BE2C (cell line): ENCODE measurements at places on chromosomes 12 and 14.

DNA sequence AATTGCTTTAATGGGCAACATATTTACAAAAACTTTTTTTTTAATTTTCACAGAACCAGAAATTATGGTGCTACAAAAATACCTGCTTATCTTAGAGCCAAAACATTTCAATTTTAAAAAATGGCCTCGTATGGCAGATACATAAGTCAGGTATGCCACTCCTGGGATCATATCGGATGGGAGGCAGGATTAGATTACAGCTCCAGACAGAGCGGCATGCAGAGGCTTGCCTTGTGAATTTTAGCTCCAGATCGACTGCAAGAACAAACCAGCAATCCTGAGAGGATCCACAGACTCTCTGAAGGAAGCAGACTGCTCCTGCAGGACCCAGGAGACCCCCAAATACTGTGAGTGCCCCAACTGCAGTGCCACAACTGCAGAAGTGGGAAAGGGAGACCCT, 169.3 kb upstream of the AMIGO2 start:
- DNase-seq: no peak

DNA sequence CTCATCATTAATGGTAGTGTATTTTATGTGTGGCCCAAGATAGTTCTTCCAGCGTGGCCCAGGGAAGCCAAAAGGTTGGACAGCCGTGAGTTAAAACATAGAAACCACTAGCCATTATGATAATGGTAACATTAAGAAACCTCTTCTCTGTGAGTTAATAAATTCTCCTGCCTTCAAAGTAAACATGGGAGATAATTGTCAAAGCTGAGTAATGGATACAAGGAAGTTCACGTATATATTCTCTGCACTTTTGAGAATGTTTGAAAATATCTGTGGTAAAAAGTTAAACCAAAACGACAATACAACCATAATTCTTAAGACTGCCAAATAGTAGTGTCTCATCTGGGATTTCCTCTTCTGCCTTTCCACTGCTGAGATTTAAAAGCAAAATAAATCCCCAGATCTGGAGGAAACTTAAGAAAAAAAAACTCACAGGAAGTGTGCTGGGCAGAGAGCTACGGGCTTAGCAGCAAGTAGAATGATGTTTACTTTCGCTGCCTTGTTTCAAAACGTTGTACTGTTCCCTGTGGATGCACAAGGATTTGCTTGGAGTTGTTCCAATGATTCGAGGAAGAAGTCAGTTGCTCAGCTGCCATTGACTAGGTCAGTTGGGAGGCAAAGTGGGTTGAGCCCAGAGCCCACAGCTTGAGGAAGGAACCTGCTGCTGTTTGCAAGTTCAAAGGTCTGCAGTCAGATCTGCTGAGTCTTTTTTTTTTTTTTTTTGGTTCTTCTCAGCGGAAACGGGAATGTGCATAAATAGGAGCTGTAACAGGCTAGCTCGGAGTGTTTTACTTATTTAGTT, 1.7 kb downstream of the TPCN1 start:
- DNase-seq: no peak

GRCh38 chr12:10615532-10615931, 2.1 kb upstream of the MAGOHB start:
- DNase-seq: no peak

DNA sequence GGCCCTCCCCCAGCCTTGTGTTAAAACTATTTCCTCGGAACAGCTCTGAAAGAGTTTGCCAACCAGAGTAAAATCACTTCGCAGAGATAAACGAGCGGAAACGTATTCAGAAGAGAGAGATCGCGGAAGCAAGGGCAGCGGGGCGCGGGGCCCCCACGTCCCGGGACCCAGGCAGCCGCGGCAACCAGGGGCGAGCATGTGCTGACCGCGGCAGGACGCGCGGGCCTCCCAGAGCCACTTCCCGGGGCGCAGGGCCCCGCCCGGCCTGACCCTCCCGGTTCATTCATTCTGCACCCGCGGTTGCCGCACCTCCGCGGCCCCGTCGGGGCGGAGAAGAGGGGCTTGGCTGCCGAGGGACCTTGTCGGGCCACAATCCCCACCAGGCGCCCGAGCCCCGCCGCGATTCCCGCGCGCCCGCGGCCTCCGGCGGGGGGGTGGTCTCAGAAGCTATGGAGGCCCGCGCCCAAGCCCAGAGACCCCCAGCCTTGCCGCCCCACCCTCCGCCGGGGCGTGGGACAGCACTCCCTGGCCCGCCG, 598 bp downstream of the UBE2N start:
- DNase-seq: no peak

DNA sequence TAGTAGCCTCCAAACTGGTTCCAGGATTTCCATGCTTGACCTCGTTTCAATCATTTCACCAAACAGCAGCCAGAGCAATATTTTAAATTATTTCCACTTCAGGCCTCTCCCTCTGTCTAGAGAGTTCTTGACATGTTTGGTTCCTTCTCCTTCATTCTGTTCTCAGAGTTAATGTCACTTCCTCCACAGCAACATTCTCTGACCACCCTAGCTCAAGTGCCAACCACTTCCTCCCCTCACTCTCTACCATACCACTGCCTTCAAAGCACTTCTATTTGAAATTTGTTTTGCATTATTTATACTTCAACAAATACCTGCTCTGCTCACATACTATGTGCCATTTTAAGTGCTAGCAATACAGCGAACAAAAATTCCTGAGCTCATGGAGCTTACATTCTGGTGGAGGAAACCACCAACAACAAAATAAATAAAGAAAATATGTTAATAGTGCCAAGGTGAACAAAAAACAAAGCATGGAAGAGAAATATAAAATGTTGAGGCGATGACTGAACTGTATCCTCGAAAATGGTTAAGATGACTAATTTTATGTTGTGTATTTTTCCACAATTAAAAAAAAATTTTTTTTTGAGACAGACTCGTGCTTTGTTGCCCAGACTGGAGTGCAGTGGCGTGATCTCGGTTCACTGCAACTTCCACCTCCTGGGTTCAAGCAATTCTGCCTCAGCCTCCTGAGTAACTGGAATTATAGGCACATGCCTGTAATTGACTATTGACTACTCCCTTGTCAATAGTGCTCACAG, 17.3 kb downstream of the BAZ1A start:
- DNase-seq: no peak

- peak; percentile 3 for DNase-seq
These were observed 118.6 kb upstream of the RTL1 start for GRCh38 chr14:101022121-101022520.

DNA sequence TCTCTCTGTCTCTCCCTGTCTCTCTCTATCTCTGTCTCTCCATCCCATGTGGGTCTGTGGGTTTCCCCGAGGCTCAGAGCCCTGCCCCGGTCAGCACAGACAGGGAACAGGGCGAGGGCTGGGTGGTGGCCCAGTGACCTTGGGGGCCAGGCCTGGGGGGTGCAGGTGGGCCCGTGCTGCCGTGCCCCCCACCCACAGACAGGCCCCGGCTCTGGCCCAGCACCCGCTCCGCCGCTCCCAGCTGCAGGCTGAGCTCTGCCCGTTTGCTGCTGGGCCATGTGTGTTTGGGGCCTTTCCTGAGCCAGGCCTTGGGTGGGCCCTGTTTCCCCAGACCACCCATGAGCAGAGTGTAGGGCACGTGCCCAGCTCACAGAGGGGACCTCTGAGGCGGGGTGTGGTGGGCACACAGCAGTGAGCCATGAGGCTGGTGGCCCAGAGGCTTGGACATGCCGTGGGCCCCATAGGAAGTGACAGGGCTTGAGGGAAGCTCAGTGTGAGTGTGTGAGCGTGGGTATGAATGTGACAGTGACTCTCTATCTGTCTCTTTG, 51.0 kb downstream of the TMEM121 start:
- DNase-seq: no peak

- DNase-seq: peak; percentile 43
These were observed 89.6 kb downstream of the NUAK1 start for GRCh38 chr12:106049105-106049504.

- DNase-seq: peak; percentile 16
These were observed 520 bp upstream of the MON2 start for GRCh38 chr12:62466018-62466593.

DNA sequence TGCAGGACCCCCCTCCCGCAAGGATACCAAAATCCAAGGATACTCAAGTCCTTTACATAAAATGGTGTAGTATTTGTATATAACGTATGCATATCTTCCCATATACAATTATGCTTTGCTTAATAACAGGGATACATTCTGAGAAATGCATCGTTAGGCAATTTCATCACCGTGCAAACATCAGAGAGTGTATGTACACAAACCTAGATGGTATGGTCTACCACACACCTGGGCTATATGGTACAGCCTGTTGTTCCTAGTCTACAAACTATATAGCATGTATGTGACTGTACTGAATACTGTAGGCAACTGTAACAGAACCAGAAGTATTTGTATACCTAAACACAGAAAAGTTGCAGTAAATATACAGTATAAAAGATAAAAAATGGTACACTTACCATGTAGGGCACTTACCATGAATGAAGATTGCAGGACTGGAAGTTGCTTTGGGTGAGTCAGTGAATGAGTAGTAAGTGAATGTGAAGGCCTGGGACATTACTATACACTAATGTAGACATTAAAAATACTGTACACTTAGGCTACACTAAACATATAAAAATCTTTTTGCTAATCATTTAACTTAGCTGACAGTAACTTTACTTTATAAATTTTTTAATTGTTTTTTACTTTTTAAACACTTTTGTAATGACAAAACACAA, 141.1 kb downstream of the SLC41A2 start:
- no peak for DNase-seq

- no peak for DNase-seq
These were observed 33.3 kb downstream of the CCDC85C start for GRCh38 chr14:99570544-99571302.

DNA sequence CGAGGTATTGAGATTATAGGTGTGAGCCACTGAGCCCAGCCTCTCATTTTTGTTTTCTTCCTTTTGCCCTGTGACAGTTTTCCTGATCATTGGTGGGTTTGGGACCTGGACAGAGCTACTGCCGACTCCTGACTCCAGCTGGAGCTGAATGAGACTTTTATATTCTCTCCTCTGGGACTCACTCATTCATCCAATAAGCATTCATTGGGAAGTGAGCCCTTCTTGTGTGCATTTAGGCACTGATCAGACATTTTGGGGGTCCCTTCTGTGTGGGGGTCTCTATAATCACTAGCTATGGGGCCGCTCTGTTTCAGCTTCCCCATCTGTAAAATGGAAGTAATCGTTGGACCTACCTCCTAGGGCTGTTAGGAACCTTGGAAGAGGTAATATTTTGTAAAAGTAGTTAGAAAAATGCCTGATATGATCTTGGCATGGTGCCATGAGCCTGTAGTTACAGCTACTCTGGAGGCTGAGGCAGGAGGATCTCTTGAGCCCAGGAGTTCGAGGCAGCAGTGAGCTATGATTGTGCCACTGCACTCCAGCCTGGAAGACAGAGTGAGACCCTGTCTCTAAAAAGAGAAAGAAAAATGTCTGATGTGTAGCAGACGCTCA, 7.2 kb downstream of the SH2B3 start:
- no peak for DNase-seq

- DNase-seq: no peak
These were observed 11.1 kb downstream of the BCL11B start for GRCh38 chr14:99260587-99261551.

DNA sequence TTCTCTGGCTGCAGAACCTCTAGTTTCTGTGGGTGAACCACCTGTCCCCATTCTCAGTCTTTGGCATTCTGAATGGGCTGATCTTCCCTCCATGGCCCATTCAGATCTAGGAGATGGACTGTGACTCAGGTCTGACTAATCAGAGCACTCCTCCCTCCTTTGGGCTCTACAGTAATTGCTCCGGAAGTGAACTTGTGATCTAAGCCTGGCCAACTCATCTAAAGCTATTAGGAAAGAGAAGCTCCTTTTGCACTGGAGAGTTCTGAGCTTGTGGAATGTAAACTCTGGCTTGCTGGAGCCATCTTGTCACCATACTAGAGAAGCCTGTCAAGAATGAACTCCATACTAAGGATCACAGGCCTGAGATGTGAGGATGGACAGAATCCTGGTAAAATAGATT, 168.2 kb downstream of the SUDS3 start:
- DNase-seq: no peak

- DNase-seq: no peak
These were observed 3.4 kb upstream of the ACVR1B start for GRCh38 chr12:51948066-51948465.
